ENCODE measurements at places on chromosomes 16 and 17. TPM values are rescaled to one million over a fixed set of nuclear protein-coding genes. Genes with fewer than 3 reads are reported as not detected.

The RFNG gene
- 42.7 TPM for total RNA-seq

The ITGB4 gene
- 974 TPM for total RNA-seq

The CCL4L2 gene
- total RNA-seq = not detected

The SEZ6L2 gene
- 4.8 TPM for total RNA-seq

The CD19 gene
- not detected for total RNA-seq

The PRSS33 gene
- total RNA-seq = not detected

The BCKDK gene
- 18.7 TPM for total RNA-seq

The FN3K gene
- total RNA-seq = 13.8 TPM

The CFDP1 gene
- 54.0 TPM for total RNA-seq

The CCDC92B gene
- not detected for total RNA-seq

The KRT36 gene
- not detected for total RNA-seq

The SPATA32 gene
- not detected for total RNA-seq

The ZP2 gene
- not detected for total RNA-seq

The SLC38A8 gene
- total RNA-seq = 0.34 TPM

The NPIPA5 gene
- total RNA-seq = 2.1 TPM

The PPY gene
- total RNA-seq = not detected

The CHST6 gene
- 1.0 TPM for total RNA-seq

The DPEP3 gene
- total RNA-seq = not detected

The ACOX1 gene
- 37.3 TPM for total RNA-seq

The UMOD gene
- not detected for total RNA-seq

The SLC12A3 gene
- not detected for total RNA-seq

The CLN3 gene
- 12.0 TPM for total RNA-seq

The CHD9NB gene
- 1.1 TPM for total RNA-seq

The CCL3 gene
- total RNA-seq = not detected

The CNOT1 gene
- 273 TPM for total RNA-seq

The TBC1D3K gene
- total RNA-seq = not detected

The CA7 gene
- total RNA-seq = not detected

The TPPP3 gene
- total RNA-seq = under 0.01 TPM

The DNASE1L2 gene
- total RNA-seq = 0.34 TPM

The RAP1GAP2 gene
- 15.7 TPM for total RNA-seq

The CMTM1 gene
- 0.34 TPM for total RNA-seq

The MT1A gene
- not detected for total RNA-seq

The SLC6A4 gene
- total RNA-seq = 0.34 TPM

The KRTAP2-2 gene
- not detected for total RNA-seq

The C16orf54 gene
- not detected for total RNA-seq

The DNAI2 gene
- total RNA-seq = 0.07 TPM

The OTOP2 gene
- total RNA-seq = 0.34 TPM

The SLFN14 gene
- total RNA-seq = not detected

The OSBPL7 gene
- 0.68 TPM for total RNA-seq

The HOXB5 gene
- under 0.01 TPM for total RNA-seq

The COPZ2 gene
- total RNA-seq = 10.3 TPM

The SRCIN1 gene
- 0.68 TPM for total RNA-seq
